NCI-H2081 treated with DMSO at 0.1 percent for 48 hours (cell line): ENCODE measurements at places on chromosomes 7 and 10.

DNA sequence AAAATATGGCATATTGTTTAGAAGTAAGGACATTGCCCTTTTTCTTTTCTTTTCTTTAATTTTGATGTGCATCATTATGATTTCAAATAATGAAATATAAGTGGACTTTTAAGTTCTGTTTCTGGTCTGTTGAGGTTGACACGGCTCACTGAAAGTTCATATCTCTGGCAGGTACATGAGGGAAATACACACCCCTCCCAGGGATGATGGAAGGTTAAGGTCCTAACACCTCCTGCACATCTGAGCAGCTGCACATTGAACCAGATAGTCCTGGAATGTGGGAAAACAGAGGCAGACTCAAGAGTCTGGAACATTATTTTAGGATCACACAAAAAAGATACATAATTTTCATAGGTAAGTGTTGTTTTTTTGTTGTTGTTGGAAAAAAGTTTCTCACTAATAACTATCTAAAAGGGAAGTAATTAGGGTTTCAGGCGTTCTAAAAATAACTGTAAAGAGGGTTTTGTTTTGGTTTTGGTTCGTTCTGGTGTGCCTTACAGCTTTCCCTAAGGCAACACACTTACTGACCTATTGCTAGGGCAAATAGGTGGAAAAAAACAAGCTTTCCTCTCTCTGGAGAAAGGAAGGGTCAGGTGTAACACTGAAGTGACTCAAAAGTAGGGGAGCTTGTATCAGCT lies 201.2 kb upstream of the PRKCQ start:
- no peak for DNase-seq

DNA sequence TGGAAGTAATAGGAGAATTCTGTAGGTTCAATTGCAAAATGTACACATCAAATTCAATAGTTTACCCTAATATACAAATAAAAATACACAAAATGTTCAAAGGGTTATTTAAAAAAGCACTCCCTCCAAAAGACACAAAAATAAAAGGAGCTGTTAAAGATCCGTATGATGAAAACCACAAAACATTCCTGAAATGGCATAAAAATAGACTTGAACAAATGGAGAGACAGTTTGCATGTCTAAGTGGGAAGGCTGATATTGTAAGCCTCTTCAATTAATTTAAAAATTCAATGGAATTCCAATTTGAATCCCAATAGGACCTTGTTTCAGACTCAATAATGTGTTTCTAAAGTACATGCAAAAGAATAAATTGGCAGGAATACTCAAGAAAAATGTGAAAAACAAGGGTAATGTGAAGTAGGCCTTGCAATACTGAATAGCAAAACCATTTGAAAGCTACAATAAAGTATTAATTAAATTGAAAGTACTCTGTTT lies 38.0 kb upstream of the INSYN2A start:
- DNase-seq: no peak

GRCh38 chr10:70481831-70482530 lies 3.4 kb downstream of the PALD1 start:
- no peak for DNase-seq

DNA sequence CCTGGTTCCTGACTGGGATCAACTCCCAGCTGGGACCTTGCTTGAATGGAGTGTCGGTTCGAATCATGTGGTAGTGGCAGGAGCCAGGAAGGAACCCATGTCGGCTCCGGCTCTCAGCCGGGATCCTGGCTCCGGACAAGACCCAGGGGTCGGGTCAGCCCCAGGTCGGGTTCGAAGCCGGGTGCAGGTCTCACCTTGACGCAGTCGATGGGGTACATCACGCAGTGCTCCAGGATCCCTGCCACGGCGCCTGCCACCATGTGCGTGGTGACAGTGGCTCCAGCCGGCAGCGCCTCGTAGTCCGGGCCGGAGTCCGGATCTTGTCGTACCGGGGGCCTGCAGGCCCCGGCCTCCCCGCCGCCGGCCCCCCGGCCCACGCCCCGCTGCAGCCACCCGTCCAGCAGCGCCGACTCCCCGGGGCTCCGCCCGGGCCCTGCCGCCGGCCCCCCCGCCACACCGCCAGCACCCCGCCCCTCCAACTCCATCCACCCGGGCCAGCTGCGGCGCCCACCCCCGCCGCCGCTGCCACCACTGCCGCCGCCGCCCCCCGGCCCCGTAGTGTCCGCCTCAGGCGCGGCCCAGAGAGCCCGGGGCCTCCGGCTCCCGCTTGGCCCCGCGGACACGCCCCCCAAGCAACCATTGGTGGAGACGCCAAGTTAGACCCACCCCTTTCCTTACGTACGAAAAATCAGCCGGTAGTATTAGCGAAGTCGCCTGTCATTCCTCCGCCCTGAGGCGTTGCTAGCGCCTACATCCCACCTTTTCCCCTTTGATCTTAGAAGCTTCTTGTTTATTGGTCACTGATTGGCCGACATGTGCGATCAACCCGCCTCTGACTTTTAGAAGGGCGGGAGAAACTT lies at the start of gene SLC25A28:
Gene SLC25A28 (minus strand): TSS at position 589 of the 860 bp plus-strand sequence. CDS start 104 bp downstream, at position 485.
- DNase-seq: peak; percentile 97

GRCh38 chr7:145169908-145170307 lies 334.1 kb upstream of the TPK1 start:
- peak; percentile 44 for DNase-seq

DNA sequence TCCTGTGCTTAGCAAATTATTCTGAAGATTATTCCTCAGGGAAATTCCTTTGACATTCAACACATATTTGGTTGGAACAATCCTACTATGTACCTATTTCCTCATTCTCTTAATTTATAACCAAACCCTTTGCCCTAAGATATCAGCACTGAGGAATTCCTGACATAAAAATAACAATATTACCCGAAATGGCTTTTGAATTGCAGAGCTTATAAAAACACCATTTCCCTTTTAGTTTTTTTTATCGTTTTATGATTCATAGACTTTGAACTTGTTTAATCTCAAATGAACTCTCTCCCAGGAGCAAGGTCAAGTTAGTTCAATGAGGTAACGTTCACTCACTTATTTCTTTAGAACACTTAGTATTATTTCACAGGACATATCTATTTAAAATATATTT lies 7.7 kb upstream of the ABCB1 start:
- DNase-seq: no peak

DNA sequence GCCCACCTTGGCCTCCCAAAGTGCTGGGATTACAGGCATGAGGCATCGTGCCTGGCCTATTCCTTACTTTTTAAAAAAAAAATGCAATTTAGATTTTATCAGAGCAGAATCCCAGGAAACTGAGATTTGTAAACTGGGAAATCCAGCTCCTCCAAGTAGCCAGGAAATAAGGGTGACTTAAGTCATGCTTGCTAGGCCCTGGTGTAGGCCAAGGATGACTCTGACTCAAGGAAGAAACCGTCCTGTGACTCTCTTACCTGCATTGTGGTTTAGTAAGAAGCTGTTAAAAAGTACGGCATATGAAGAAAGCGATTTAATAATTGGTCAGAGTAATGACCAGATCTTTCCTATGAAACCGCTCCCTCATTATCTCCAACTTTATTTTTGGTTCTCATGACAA lies 10.2 kb downstream of the PFKP start:
- DNase-seq: no peak

- DNase-seq: no peak
Observed at GRCh38 chr7:4650433-4651047, 31.6 kb upstream of the FOXK1 start.
